ENCODE measurements at places on chromosomes 12 and 14.

DNA sequence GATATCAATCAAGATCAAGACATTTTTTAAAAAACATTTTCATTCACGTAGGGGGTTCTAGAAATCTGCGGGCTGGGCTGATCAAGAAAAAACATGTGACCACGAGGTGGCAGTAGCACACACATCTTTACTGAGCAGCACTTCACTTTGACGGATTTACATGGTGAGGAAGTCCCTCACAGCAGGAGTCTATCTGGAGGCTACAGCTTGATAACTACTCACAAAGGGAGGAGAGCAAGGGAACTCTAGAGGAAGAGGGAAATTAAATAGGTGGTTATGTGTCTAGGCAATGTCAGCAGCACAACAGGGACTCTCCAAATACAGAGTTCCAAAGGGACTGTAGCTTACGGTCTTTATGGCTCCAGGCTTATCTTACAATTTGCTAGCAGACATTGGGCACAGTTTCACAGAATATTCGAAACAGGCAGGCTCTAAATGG is 248.1 kb downstream of the DPY19L2 start:
- no peak for DNase-seq

DNA sequence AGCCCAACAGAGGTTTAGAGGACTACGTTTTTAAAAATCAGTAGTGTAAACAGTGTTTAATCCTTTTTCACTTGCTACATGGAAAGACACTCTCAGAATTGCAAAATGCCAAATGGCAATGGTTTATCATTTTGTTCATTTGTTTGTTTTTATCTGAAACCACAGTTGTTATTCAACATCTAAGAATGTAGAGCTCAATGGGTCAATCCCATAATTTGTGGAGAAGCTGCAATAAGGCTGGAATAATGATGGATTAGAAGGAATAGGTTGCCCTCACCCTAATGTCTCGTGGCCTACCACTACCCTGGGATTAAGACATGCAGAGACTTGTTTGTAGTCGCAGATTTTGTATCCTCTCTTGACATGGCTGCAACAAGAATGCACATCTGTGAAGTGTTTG is 115.7 kb downstream of the LLPH start:
- DNase-seq = no peak

- no peak for DNase-seq
Measured at GRCh38 chr14:68015356-68016254, 196.0 kb downstream of the RAD51B start.

GRCh38 chr14:53147208-53147607 is 5.9 kb downstream of the DDHD1 start:
- DNase-seq = no peak

DNA sequence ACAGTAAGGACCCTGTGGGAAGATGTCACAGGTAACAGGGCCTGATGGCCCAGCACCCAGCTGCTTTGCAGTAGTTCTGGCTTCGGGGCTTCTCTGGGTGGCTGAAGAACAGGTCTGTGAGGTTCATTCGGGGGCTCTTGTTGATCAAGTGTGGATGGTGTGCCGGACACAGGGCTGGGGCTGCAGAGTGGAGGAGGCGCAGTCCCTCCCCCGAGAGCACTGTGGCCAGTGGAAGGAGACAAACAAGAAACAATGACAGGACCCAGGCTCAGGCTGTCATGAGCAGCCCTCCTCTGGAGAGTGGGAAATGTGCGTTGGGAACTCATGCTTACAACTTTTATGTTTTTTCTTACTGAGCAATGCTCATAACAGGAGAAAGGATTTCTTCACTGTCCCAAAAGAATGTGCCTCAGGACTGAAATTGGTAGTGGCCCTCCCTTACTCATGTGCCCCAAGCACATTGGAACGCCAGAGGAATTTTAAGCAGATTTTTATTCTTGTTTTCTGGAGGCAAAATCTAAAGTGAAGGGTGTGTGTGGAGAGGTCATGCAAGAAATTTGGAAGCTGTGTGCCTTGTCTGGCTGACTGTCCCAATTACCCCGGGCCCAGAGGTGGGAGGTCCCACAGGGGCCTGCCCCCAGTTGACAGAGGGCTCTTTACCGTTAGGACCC is 233.8 kb downstream of the CACNA1C start:
- no peak for DNase-seq

- no peak for DNase-seq
Measured at GRCh38 chr12:115311875-115312274, 627.9 kb upstream of the TBX3 start.

GRCh38 chr14:28755198-28755815 is 11.3 kb upstream of the FOXG1 start:
- no peak for DNase-seq

DNA sequence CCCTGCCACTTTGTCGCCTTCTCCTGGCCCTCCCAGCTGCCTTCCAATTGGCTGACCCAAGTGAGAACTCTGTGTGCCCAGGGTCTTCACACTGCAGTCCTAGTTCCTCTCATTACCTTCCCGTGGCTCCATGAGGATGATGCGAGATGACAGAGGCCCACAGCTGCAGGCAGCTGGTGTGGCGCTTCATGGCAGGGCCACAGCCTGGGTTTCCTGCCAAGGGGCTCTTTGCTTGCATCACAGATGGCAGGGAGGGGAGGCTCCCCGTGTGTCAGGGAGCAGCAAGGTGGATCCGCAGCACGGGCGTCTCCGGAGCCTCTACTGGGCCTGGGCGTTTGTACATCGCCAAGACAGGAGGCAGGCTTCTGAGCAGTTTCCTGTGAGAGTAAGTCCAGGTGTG is 28.9 kb downstream of the DEGS2 start:
- DNase-seq = no peak

DNA sequence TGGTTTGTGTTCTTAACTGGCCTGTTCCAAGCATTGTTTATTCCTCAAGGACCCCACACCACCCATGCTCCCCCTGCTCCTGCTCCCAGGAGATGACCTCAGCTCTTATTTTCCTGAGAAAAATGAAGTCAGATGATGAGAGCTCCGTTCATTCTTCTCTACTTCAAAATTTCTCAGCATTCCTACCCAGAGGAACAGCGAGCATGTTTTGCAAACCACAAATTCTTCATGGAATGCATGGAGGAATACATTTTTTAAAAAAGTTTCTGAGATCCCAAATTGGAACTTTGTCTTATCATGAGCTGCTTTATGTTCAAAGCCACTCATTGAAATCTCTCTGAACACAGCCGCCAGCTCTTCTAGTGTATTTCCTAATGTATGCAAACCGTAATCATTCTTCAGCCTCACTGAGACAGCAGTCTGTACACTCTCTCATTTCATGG is 44.9 kb downstream of the SYNE2 start:
- no peak for DNase-seq

DNA sequence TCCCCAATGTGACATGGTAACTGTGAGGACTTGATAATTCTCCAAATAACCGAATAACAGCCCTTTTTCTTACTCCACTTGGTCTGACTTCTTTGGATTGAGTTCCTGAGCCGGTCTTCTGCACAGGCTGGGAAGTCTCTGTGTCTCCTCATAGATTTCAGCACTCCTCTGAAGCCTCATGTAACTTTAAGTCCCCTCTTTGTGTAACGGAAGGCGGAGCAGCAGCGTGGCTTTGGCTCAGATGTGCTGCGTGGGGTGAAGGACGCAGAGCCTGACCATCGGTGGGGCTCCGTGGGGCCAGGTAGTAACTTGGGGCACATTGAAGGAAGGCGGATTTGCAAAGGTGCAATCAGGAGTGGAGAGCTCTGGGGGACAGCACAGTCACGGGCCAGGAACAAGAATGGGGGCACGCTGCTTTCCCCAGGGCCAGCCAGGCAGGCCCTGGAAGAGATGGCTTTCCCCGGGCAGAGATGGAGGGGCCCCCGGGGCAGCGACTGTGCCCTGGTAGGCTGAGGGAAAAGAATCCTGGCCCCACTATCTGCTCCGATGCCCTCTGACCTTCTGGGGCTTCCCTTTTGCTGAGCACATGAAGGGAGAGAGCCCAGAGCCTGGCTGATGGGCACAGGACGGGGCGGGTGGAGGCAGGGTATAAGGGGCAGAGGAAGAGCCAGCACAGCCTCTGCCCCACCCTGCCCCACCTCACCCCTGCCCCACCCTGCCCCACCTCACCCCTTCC is 56.9 kb downstream of the ADGRD1 start:
- DNase-seq = no peak

DNA sequence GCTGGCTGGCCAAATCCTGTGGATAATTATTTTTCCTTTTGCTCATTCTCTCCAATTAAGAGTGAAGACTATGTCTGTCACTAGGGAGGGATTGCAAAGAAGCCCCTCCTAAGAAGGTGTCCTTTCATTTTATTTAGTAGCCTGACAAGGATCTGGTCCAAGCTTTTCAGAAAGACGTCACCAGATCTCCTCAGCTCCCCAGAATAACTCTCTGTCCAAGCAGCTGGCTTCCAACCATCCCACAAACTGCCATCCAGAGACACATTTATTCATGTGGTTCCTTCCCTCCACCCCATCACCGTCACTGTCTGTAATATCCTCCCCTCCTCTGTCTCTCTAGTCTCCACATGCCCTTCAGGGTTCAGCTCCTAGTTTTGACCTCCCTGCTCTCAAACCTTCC is 69.9 kb downstream of the PPM1H start:
- no peak for DNase-seq

DNA sequence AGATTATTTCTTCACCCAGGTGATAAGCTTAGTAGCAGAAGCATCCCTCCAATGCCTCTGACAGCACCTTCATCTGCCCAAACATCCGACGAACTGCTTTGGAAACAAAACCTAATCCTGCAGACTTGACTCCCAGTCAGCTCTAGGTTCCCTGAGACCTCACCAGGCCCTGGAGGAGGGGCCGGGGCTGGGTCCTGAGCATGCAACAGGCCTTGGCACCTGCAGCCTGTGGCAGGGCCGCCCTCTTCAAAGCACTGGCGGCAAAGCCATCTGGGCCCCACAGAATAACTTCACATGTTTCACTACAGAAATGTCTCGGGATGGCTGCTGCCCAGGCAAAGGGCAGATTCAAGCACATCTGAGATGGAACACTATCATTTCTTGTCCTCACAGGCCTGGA is 133.3 kb downstream of the PIWIL1 start:
- no peak for DNase-seq

DNA sequence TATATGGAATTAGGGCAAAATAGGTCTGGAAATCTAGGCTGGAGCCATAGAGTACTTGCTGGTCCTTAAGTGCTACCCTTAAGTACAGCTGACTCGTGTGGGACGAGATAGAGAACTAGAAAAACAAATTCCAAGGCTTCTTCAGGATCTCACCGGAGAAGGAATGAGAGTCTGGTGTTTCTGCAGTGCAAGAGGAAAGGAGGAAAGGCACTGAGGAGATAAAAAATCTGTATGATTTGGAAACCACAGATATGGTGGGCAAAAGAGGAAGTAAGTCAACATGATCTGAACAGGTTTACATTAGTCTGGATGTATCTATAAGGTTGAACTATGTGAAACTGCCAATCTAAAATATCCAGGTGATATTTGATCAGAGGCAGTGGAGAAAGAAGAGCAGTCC is 134.4 kb upstream of the SOX5 start:
- no peak for DNase-seq

DNA sequence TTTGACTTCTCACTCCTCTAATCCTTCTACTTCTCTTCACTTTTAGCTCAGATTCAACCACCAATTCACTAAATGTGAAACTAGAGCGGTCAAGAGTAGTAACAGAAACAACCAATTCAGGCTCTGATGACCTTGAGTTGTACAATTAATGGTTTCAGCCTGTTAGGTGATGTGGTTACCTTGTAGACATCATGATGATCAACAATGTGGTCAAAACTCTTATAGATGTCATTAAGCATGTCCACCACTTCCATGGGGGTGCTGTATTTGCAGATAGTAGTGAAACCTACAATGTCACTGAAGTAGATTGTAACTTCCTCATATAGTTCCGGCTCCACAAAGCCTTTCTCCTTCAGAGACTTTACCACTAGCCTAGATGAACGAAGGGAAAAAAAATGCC is 54.1 kb upstream of the PLBD1 start:
- no peak for DNase-seq

- no peak for DNase-seq
Measured at GRCh38 chr14:91875525-91876286, 8.4 kb upstream of the TC2N start.

DNA sequence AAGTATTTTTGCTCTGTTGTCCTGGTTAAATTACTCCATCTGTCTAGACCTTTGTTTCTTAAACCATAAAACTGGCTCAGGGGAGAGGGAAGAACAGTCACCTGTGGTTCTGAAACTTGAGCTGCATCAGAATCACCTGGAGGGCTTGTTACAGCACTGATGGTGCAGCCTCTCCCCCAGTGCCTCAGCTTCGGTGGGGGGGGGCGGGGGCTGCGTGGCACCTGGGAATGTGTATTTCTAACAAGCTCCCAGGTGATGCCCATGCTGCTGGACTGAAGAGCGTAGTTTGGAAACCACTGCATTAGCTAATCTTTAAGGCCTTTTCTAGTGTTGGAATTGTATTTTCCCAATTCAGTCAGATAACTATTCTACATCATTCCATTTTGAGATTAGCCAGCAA is 42.7 kb downstream of the GPHB5 start:
- no peak for DNase-seq

DNA sequence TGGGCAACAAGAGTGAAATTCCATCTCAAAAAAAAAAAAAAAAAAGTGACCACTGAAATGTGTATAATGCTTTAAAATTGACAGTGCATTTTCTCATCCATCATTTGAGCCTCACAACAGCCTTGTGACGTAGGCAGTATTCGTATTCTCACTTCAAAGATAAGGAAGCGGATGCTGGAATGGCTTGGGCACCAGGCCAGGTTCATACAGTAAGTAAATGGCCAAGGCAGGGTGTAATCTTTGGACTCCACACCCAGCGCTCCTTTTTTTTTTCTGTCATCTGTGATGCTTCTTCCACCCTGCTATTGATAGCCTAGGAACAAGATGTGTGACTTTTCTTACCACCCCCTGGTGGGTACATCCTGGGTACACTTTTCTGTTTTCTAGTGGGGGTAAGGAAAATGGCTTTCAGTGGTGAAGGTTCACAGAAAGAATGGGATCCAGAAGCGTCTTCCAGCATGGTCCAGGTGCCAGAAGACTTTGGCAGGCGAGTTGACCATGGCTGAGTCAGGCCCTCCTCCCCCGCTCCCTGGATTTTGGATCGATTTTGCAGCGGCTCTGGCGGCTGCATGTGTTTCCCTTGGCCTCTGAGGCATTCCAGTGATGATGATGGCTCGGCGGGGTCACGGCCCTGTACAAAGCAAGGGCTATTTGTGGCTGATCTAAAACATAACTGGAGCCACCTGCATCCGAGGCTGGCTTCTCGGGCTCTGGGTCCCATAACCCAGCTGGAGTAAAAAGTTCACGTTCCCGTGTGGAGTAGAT is 110.6 kb downstream of the CACNA1C start:
- no peak for DNase-seq

GRCh38 chr14:53982546-53982945 is 25.9 kb upstream of the BMP4 start:
- no peak for DNase-seq

DNA sequence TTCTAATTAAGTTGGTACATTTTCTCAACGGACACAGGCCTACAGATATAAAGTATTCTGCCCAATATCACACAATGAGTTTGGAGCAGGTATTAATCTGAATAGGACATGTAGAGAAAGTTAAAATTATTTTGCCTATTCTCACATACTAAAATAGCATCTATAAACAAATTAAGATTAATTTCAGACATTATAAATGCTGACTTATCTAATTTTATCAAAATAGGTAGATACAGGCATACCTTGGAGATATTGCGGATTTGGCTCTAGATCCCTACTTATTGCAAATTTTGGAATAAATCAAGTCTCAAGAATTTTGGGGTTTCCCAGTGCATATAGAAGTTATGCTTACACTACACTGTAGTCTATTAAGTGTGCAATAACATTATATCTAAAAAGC is 41.0 kb upstream of the GRIP1 start:
- no peak for DNase-seq

All from activated T-helper 1 cell treated with anti-CD3 and anti-CD28 coated beads, Interleukin-2, amount 50 U/mL, for 16 hours (primary cell).